Stimulated activated CD8-positive, alpha-beta memory T cell treated with anti-CD3 and anti-CD28 coated beads, Interleukin-12 subunit alpha, Interleukin-12 subunit beta, amount 100 ng/mL, for 4 hours (primary cell): ENCODE measurements at places on chromosomes 13 and 19.
A peak's percentile ranks its signal among the peaks of the same experiment; 100 is the strongest.

DNA sequence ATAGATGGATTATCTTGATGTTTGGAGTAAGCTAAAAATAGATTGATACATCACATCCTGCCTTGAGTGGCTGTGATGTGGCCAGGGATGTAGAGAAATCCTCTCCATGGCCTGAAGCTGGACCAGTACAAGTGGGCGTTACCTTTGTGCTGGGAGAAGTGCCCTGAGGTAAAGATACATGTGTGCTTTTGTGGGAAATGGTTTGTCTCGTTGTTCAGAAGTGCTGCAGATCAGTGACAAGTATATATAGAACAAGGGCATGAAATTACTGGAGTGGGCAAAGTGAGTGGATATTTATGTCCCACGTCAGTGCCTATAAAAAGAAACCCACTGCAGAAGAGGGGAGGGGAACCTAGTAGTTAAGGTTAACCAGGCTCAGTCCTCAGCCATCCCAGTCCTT lies 12.2 kb upstream of the ZNF304 start:
- DNase-seq = no peak

- DNase-seq = no peak
Observed at GRCh38 chr19:29365836-29366417, 153.0 kb upstream of the UQCRFS1 start.

DNA sequence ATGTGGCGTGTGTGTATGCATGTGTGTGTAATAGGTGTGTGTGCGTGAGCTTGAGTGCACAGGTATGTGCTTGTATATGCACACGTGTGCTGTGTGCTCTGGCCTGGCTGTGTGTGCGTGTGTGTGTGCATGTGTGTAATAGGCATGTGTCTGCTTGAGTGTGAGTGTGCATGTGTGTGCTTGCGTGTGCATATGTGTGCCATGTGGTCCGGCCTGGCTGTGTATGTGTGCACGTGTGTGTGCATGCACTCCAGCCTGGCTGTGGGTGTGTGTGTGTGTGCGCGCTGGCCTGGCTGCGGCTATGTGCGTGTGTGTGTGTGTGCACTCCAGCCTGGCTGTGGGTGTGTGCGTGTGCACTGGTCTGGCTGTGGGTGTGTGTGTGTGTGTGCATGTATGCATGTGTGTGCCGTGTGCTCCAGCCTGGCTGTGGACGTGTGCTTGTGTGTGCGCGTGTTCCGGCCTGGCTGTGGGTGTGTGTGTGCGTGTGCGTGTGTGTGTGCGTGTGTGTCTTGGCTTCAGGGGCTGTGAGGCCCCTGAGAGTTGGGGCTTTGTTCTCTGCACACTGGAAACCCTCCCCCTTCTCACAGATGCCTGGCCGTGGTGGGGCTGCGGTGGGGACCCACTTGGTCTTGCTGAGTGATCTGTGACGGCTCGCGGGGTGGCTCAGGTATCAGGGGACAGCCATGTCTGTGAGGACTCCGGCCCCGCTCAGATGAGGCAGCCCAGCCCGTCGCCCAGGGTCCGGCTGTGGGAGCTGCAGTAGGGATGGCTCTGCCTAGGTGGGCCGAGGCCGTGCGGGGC lies 8.2 kb downstream of the SPPL2B start:
- no peak for DNase-seq

DNA sequence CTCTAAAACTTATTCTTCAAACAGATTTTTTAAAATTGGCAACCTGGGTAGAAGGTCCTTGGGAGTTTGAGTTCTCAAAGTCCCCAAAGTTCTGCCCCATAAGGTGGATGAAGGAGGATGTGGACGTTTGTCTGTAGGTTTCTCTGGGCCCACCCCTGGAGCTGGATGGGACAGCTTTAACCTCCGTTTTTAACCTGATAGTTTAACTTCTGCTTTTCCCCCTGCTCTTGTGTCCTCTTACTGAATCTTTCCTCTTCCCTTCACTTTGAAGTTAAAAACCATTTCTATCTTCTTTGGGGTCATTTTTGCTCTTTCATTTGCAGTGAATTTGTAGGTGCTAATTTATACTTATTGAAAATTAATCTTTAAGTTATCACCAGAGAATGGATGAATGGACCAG lies 79.1 kb downstream of the ESD start:
- no peak for DNase-seq

DNA sequence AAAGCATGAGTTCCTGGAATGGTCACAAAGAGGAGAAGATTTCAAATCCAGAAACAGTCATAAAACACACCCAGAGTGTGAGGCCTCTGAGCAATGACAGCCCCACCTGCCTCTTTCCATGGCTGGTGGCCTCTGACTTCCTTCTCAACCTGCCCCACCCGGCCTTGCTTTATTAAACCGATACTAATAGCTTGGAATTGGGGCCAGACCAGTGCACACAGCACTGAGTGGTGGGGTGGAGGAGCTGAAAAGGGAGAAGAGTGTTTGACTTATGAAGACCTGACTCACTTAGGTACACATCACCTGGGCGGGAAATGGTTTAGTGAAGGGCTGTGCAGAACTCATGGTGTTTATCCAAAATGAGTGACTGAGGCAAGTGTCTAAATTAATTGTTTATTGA lies 20.7 kb upstream of the CEACAM6 start:
- no peak for DNase-seq

DNA sequence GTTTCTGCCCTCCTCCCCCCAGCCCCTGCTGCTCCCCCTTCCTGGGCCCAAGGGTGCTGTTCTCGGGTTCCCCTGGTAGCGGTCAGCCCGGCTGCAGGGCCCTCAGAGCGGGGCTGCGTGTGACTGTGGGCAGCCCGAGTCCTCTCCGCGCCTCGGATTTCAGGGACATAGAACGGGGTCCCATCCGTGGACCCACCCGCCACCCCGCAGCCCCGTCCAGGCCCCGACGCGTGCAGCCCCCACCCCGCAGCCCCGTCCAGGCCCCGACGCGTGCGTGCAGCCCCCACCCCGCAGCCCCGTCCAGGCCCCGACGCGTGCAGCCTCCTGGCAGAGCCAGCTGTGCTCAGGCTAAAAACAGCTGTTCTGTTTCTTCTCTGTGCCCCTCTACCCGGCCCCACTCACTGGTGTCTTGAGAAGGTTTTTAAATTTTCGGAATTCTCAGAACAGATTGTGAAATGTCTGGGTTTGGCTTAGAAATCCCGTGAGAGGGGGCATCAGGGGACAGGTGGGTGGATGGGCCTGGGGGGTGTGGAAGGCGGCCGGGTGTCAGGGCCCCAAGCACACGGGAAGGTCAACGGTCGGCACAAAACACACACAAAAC lies 5.5 kb upstream of the PRTN3 start:
- no peak for DNase-seq

GRCh38 chr19:17450264-17451075 lies 2.0 kb upstream of the TMEM221 start:
- no peak for DNase-seq

GRCh38 chr13:99386911-99387788 lies 80.0 kb upstream of the GPR183 start:
- peak; percentile 66 for DNase-seq

- no peak for DNase-seq
Observed at GRCh38 chr13:100428986-100429385, 159.6 kb downstream of the GGACT start.

DNA sequence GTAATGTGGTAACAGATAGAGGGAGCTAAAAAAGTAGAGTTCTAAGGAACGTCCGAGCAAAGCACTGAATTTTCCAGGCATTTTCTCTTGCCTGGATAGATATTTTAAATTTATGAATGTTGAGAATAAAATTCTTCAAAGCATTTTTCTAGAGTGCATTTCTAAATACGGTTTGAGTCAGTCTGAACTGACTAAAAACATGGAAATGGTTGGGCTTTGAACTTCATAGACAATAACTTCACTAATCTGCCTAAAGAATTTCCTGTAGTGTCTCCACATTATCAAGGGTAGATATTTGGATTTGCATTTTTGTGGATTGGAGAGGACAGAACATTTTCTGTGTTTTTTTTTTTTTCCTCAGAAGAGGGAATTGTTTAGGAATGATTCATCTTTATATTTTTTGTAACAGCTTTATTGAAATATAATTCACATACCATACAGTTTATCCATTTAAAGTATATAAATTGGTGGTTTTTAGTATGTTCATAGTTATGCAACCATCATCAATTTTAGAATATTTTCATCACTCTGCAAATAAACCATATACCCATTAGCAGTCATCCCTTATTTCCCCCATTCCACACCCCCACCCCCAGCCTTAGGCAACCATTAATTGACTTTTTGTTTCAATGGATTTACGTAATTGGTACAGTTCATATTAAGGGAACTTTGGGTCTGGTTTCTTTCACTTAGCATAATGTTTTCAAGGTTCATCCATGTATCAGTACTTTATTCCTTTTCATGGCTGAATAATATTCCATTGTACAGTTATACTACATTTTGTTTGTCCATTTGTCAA lies 20.7 kb downstream of the GARRE1 start:
- no peak for DNase-seq

DNA sequence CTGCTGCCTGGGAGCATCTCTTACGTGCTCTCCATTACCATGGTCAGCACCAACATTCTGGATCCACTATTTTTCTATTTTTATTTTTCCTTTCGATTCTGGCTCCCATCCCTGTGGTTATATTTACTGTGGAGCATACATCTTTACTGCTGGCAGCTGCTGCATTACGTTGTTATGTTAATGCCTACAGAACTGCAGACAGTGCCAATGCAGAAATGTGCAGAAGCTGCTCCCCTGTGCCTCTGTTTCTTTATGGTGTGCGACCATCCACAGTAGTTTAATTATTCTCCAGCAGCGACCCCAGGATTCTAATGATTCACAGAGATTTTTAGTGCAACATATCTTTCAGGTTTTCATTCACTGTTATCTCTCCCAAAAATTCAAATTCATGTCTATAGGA lies 911.7 kb upstream of the SLITRK6 start:
- DNase-seq = no peak

DNA sequence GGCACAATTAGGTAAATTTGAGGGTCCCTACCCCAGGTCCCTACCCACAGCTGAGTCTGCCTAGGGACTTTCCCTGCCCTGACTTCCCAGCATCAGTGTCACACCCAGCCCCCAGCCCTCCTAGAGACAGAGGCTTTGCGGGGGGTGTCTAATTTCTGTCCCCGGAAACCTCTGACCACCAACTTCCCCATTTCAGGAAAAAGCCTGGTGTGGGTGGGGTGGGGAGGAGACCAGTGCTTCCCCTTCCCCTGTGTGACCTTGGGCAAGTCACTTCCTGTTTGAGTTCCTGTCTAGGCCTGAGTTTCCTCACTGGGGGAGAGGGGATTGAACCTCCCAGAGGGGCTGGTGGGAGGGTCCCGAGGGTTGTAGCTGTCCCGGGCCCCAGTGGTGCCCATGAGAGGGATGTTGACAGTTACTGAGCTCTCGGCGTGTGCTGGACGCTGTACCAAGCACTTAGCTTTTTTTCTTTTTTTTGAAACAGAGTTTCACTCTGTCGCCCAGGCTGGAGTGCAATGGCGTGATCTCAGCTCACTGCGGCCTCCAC lies 7.9 kb downstream of the VASP start:
- no peak for DNase-seq

- no peak for DNase-seq
Observed at GRCh38 chr13:21336609-21337349, 122.3 kb downstream of the ZDHHC20 start.

- DNase-seq = no peak
Observed at GRCh38 chr19:23314505-23315251, 64.5 kb upstream of the ZNF724 start.

DNA sequence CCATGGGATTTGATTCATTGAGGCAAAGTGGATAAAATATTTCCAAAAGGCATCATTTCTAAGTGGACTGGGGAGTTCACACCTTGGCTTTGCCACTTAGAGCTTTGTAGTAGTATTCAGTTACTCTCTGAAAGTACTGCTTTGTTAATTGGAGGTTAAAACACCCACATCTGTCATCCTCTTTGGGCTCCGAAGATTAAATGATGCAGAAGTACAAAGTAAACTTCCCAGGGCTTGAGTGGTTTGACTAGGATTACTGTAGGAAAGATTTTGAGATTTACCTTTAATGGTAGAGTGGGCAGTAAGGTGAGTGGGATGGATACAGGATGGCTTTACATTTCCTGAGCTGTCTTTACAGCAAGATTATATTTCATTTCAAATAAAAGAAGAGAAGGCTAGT lies 42.4 kb downstream of the WASF3 start:
- DNase-seq = no peak

GRCh38 chr13:109874484-109875454 lies 88.4 kb upstream of the IRS2 start:
- DNase-seq = no peak

DNA sequence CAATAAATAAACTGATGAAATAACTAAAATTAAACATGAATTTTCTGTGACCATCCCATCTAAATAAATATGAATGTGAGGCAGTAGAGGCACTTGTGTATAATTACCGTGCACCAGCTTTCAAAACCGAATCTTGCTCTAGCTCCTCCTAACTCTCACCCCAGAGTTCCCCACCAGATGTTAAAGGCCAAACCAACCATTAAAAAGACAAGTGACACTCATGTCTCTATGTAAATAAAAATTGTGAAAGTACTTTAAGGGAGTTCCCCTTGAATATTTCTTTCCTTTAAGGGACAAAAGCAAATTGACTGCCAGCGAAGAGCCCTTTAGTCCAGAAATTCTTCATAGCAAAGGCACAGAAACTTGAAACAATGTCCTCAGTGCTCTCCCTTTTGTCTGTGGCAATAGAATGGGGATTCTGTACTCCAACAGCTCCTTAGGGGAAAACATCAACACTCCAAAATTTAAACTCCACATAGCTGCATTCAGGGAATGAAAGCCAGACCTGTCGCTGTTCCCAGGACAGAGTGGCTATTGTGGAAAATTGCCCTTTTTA lies 101.7 kb upstream of the SOX21 start:
- DNase-seq = no peak

DNA sequence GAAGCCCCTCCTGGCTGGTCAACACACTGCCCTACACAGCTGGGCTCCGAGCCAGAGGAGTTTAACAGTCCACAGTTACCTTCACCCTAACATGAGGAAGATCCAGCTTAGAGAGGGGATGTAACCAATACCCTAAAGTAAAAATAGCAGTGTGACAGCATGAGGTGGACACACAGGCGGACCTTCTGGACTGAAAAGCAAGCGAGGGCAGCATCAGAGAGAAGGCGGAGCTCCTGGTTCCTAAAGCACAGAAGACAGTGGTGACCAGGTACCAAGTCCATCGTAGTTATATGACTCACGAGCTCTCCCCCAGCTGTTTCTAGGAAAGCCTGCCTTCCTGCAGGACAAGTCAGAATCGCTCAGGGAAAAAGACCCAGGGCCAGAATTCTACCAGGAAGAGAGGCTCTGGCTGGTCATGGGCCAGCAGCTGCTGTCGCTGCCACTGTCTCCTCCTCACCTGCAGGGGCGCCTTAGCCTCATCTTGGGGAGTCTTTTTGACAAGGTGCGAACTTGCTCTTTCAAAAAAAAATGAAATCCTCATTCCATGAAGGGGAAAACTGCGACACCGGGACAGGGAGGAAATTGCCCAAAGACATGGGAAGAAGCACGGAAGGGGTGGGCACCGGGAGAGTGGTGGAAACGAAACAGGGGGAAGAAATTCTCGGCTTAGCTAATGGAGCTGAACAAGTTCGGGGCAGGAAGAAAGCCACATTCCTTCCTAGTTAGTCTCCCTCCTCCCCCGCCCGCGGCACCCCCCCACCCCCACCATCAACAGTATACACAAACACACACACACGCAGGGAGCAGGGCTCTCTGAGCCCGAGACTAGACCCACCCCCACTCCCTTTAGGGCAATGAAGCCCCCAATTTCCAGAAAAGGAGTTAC lies 1.7 kb downstream of the ELL start:
- DNase-seq = no peak

GRCh38 chr13:32048816-32049215 lies 17.2 kb downstream of the FRY start:
- DNase-seq = no peak
